Upper lobe of left lung (tissue), 6 donors: ENCODE measurements at places on chromosomes 1 and 21. TPM values are rescaled to one million over a fixed set of nuclear protein-coding genes. Genes with fewer than 3 reads are reported as not detected.

The HTR1D gene
- not detected for total RNA-seq

DNA sequence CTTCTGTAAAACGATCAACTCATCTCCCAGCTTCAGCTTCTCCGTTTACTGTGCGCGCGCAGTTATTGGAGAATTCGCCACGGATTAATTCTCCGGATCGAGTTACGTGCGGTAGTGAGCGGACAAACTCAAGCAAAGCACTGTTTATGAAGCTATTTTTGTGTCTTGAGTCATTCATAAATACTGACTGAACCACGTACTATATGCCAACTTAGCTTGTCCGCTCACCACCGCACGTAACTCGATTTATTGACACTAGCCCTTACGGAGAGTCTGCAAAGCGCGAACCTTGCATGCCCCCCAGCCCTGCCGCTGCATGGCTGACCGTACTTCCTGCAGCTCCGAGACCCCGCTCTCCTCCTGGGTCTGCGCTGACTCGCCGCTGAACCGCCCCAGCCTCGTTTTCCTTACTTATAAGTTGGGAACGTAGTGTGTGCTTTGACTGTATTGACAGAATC, 773 bp downstream of the CHD1L start:
- no peaks in the 10 kb centered on the region for H3K27me3 ChIP-seq
- H3K4me1 ChIP-seq, result peaks cover 22% of the 10 kb centered on the region
- no peaks in the 10 kb centered on the region for H3K36me3 ChIP-seq
- H3K4me3 ChIP-seq, result peak overlapping the region; percentile 66
- DNase-seq, result no peak
- H3K27ac ChIP-seq, result peak overlapping the region; percentile 89

DNA sequence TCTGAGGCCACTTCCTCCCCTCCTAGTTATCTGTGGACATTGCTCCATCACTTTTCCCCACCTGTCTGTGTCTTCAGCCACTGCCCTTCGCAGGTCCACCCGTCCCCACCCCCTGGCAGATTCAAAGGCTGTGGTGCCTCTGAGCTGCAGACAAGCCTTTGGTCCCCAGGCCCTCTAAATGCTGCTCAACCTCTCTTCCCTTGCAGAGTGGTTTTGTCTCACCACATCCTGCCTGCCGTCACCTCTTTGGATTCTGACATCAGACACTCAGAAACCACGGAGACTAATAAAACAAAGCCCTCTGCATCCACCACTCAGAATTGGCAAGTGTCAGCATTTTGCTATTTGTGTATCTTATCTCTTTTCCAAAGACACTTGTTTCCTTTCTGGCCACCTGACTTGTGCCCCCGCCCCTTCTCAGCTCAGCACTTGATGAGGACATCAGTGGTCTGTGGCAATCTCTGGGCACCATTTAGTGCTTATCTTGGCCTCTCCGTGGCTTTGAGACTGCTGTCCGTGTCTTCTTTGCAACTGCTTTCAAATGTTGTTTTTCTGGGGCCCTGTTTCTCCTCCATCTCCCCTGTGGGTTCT, 7.7 kb downstream of the CNIH3 start:
- H3K4me3 ChIP-seq, result no peak overlapping the region

DNA sequence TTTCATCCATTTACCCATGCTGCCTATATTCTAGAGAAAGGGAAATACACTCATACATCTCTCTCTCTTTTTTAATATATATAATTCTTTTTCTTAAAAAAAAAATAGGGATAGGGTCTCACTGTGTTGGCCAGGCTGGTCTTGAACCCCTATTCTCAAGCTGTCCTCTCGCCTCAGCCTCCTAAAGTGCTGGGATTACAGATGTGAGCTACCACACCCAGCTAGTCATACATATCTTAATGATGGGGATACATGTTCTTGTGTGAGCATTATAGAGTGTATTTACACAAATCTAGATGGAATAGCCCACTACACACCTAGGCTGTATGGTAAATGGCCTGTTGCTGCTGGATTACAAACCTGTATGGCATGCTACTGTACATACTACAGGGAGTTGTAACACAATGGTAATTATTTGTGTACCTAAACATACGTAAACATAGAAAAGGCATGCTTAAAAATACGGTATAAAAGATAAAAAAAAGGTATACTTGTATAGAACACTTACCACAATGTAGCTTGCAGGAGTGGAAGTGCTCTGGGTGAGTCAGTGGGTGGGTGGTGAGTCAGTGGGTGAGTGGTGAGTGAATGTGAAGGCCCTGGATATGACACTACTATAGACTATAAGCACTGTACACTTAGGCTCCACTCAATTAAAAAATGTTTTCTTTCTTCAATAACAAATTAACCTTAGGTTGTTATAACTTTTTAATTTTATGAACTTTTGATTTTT, 72.9 kb downstream of the IVNS1ABP start:
- no peak overlapping the region for H3K27ac ChIP-seq
- H3K36me3 ChIP-seq, result no peaks in the 10 kb centered on the region

The SLAMF9 gene
- total RNA-seq, result not detected

The BATF3 gene
- 9.3 TPM for total RNA-seq

DNA sequence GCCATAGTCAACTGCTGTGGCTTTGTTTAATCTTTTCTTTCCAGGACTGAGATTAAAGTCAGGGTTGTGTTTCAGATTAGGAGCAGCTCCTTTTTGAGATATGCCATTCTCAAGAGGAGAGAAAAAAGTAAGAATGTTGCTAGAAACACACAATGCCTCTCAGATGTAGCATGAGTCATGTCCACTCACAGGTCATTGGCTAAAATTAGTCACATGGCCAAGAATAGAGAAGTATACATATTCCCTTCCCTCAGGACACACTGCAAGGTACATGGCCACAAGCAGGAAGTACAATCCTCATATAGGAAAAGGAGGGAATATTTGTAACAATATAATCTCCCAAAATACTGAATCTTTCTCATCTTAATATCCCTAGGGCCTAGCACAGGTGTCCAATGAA, 141.9 kb upstream of the PTBP2 start:
- H3K4me3 ChIP-seq, result no peak overlapping the region
- no peaks in the 10 kb centered on the region for H3K4me1 ChIP-seq
- H3K36me3 ChIP-seq, result no peaks in the 10 kb centered on the region

- no peaks in the 10 kb centered on the region for H3K4me1 ChIP-seq
- DNase-seq, result no peak
- H3K4me3 ChIP-seq, result no peak overlapping the region
- no peaks in the 10 kb centered on the region for H3K36me3 ChIP-seq
Observed at GRCh38 chr1:38258085-38258627, 211.6 kb upstream of the POU3F1 start.

DNA sequence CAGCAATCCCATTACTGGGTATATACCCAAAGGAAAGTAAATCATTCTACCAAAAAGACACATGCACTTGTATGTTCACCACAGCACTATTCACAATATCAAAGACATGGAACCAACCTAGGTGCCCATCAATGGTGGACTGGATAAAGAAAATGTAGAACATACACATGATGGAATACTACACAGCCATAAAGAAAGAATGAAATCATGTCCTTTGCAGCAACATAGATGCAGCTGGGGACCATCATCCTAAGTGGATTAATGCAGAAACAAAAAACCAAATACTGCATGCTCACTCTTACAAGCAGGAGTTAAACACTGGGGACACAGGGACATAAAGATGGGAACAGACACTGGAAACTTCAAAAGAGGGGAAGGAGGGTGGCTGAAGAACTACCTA, 8.7 kb downstream of the ANP32E start:
- DNase-seq, result no peak
- no peak overlapping the region for H3K27ac ChIP-seq
- no peaks in the 10 kb centered on the region for H3K4me1 ChIP-seq
- H3K36me3 ChIP-seq, result no peaks in the 10 kb centered on the region
- no peaks in the 10 kb centered on the region for H3K27me3 ChIP-seq
- no peak overlapping the region for H3K4me3 ChIP-seq

The IFI44 gene
- total RNA-seq, result 37.7 TPM

- no peak overlapping the region for H3K4me3 ChIP-seq
- H3K27me3 ChIP-seq, result no peaks in the 10 kb centered on the region
- no peak for DNase-seq
- H3K36me3 ChIP-seq, result peaks cover 2% of the 10 kb centered on the region
- peaks cover 15% of the 10 kb centered on the region for H3K4me1 ChIP-seq
Observed at GRCh38 chr1:116508085-116508983, 62.5 kb downstream of the CD58 start.

GRCh38 chr1:201376464-201377374, 761 bp downstream of the TNNT2 start:
- no peak for DNase-seq
- H3K4me1 ChIP-seq, result peaks cover 23% of the 10 kb centered on the region
- H3K27me3 ChIP-seq, result no peaks in the 10 kb centered on the region
- no peak overlapping the region for H3K27ac ChIP-seq
- H3K4me3 ChIP-seq, result no peak overlapping the region

- H3K4me3 ChIP-seq, result no peak overlapping the region
- no peaks in the 10 kb centered on the region for H3K36me3 ChIP-seq
- DNase-seq, result no peak
- no peaks in the 10 kb centered on the region for H3K27me3 ChIP-seq
Observed at GRCh38 chr1:92921031-92922023, 39.9 kb downstream of the DIPK1A start.

The OR10J1 gene
- not detected for total RNA-seq

The AGMAT gene
- total RNA-seq, result not detected
